ENCODE measurements at places on chromosomes 2 and 18.

DNA sequence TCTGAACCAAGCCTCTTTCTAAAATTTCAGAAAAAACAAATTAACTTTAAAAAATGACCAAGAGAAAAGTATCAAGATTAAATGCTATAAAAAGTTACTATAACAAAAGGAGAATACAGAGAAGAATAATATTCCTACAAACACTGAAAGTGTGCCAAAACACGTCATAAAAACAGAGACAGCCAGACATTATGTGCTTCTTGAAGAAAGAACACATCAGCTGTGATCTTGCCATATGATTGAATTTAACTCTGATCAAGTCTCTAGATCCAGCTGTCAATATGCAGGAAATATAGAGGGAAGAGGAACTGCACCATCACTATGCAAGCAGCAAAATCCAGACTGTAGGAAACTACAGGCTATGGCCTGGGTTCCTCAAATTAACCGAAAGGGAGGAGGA, 33.7 kb upstream of the COL5A2 start:
- DNase-seq, result no peak

DNA sequence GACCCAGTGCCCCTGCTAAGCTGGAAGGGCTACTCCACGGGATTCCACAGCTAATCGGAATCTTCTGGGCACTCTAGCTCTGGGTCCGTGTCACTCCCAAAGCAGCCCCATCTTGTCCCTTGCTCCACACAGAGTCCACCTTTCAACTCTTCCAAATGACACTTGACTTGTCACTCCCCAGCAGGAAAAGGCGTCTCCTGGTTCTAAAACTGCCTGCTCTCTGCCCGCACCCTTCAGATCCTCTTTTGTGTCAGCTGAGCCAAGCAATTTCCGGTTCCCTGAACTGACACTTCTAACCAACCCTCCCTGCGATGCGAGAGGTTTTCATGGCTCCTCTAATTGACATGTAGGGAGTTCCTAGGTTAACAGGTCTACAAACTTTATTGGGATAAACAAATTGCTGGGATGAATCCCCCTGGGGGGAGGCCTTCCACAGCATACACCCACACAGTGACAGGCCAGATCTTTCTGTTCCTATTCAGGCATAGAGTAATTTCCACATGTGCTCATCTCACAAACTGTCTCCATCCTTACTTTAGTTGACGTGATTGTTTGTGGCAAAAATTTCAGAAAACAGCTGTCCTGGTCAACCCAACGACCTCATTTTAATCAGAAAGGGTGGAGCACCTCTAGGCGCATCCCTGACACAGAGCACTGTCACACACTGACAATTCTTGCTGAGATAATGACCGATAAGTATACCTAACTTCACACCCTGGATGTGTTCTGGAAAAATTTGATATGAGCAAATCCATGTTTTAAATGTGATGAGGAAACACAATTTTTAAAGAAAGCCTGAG, 104.9 kb downstream of the RBMS1 start:
- DNase-seq, result no peak

GRCh38 chr18:70294471-70295191, 5.8 kb downstream of the SOCS6 start:
- DNase-seq, result no peak

GRCh38 chr2:43224571-43225092, 1.8 kb downstream of the ZFP36L2 start:
- DNase-seq, result no peak

DNA sequence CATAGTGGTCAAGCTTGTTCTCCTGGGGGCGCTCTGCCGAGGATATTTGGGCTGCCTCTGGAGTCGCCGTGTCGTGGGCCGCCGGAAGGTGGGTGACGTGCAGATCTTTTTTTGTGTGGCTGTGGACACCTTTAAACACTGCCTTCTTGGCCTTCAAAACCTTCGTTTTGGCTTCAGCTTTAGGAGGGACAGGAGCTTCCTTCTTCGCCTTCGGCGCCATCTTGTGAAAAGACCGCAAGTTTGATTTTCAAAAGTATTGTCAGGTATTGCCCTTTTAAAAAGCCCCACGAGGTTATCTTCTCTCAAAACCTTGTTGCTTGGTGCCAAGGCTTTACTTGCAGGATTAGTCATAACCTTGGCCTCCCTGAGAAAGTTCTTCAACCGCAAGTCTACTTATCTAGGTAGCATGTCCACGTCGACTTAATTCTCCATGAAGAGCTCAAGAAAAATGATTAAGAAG, 20.8 kb downstream of the LAMA3 start:
- DNase-seq, result no peak

GRCh38 chr2:58428096-58429013, 187.2 kb upstream of the FANCL start:
- no peak for DNase-seq

DNA sequence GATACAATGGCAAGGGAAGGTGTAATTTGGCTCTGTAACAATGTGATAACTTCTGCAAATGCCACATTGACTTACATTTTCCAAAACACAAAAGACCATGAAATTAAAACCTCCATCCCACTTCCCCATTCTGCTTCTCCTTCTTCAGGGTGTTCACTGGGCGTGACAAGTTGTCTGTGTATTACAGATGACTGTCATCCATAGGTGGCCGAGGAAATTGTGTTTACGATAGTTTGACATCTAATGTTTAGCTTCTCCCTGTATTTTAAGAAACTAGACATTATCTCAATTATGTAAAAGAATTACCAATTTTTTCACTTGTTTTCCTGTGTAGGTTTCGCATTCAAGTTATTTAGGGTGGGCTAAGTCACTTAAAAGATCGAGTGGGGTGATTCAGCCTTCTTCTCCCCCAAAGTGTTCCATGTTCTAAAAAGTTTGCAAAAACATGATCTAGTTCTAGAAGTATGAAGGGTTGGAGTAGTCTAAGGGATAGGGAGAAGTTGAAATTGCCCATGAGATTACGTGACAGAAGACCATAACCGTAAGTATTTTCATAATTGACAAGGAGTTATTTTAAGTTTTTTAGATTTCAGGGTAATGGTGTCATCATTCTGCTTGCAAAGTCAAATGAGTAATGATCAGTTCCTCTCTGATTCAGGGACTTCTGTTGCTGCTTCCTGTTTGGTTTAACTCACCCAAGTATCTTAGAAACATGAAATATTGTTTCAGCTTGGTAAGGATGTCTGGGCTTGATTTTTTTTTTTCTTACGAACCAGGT, 25.2 kb upstream of the CYTIP start:
- DNase-seq, result no peak

GRCh38 chr18:46447792-46448191, 209.2 kb downstream of the LOXHD1 start:
- DNase-seq, result no peak

GRCh38 chr2:96906729-96907114, 36.8 kb upstream of the SEMA4C start:
- no peak for DNase-seq

- DNase-seq, result no peak
These were observed 211.9 kb downstream of the EXOC6B start for GRCh38 chr2:72613931-72614330.

DNA sequence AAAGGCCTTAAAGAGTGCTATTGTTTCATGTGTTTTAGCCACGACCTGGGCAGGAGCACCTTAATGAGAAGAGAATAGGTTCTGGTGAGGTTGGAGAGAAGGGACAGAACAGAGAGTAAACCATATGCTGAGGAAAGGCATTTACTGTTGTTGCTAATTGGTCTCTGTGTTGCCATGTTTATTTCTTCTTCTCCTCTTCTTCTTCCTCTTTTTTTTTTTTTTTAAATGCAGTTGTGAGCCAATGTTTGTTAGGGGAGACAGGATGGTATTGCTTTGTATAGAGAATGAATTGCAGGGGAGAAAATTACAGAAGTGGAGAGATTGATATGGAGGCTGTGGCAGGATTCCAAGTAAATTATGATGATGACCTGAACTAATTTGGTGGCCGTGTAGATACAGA, 2.6 kb downstream of the SCN9A start:
- no peak for DNase-seq

DNA sequence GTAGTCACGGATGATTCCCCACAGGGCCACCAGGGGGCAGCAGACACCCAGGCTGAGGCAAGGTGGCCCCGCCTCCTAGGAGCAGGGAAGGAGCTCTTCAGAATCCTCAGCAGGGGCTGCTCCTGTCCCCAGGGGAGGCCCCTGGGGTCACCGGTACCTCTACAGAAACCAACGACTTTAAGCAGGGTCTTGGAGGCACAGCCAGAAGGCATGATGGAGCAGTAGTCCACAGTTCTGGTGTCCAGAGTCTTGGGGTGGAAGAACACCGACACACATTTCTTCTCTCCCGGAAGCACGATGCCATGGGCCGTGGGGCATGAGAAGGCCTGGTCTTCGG, 11.5 kb downstream of the CFAP65 start:
- DNase-seq, result peak; percentile 32

- no peak for DNase-seq
These were observed 80.8 kb downstream of the MEIS1 start for GRCh38 chr2:66515743-66516142.

Measured in stimulated activated CD4-positive, alpha-beta T cell treated with anti-CD3 and anti-CD28 coated beads, Interleukin-1b, Interleukin-23, amount 100 ng/mL, for 1 hour (primary cell).